ENCODE measurements at places on chromosomes 12 and 14.

- DNase-seq, result peak; percentile 22
Measured at GRCh38 chr14:81427348-81428058, 27.4 kb upstream of the STON2 start.

DNA sequence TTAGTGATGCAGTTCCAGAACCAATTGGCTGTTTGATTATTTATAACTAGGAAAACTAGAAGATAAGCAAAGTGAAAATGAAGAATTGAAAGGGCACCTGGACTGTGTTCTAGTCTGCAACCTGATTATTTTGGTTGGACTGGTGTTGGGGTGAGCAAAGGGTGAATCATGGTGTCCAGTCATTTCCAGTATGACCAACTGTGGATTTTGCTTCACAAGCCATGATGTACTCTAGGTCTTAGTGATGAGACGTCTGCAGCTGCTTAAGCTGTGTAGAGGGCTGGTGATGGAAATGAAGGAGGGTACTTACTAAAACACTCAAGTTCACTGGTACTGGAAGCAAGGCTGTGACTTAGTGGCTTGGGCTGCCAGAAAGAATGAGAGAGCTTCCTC lies 193.2 kb upstream of the FRMD6 start:
- DNase-seq, result no peak

DNA sequence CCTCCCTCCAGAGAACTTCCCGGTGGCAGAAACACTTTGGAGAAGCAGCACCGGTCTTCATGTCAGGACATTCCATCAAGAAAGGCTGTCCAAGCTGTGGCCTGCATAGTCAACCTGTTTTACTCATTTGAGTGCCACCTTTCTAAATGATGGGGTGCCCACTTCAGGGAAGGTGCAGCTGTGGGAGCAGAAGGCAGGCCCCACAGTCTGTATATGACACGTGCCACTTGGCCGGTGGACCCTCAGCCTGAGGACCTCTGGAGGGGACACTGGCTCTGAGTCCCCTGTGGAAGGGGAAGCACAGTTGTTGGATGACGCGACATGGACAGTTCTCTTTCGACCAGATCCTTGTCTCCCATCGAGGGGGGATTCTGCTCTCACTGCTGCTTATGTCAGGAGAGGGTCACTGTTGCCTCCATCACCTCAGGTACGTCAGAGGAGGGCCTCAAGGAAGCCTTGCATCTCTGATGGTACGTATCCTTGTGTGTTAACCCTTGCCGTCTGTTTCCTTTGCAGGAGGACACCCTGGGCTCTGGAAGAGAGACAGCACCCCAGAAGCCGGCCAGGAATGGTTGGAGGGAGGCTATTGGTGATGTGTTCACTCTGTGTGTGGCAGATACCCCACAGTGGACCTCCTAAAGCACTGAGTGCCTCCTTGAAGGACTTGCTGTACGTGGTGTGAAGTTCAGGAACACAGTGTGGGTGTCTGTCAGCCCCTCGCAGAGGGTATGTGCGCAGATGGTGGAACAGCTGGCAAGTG lies 132.1 kb upstream of the RTL1 start:
- DNase-seq, result peak; percentile 1

GRCh38 chr12:81078469-81079196 lies 754 bp downstream of the ACSS3 start:
- DNase-seq, result no peak

- DNase-seq, result no peak
Measured at GRCh38 chr12:83018088-83018487, 331.4 kb downstream of the TMTC2 start.

DNA sequence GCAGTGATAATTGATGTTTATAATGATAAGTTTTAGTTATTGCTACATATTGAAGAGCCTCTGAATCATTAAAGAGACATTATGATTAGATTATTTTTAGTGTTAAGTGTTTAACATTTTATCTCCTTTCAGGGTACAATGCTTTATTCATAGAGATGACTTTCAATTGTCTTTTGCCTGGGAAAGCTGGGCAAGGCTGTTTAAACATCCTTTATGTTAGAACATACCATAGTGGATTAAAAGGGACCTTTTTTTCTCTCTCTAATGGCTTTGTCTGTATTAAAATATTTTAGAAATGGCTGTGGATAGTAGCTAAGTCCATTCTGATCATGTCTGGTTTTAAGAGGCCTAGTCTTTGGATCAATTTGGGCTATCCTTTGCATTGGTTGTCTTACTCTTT lies 427.5 kb upstream of the MIS18BP1 start:
- no peak for DNase-seq

DNA sequence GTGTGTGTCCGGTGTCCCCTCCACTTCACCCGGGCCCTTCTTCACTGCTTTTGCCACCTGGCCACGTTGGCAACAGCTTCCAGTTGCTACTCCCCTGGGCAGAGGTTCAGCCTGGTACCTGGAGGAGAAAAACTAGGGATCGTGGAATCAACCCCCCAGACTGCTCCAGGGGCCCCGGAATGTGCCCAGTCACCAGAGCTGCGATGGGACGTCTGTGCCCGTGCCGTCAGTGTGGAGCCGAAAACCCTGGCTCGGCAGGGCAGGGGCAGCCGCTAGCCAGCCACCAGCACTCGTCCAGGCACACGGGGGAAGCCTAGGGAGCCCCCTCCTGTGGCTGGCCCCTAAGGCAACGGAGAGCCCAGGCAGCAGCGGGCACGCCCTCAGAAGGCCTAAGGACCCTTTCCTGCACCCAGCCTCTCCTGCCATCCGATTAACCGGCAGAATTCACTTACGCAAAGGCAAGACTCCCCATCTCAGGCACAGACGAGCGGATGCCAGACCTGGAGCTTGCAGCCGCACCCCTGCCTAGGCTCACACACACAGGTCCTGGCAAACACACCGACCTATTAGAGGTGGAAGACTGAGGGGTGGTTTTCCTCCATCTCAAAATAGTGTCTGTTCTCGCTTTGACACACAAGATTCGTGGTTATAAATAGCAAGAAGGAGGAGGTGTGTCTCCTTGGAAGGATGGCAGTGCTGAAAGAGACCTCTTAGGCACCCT lies 62.6 kb downstream of the FBXL14 start:
- no peak for DNase-seq

DNA sequence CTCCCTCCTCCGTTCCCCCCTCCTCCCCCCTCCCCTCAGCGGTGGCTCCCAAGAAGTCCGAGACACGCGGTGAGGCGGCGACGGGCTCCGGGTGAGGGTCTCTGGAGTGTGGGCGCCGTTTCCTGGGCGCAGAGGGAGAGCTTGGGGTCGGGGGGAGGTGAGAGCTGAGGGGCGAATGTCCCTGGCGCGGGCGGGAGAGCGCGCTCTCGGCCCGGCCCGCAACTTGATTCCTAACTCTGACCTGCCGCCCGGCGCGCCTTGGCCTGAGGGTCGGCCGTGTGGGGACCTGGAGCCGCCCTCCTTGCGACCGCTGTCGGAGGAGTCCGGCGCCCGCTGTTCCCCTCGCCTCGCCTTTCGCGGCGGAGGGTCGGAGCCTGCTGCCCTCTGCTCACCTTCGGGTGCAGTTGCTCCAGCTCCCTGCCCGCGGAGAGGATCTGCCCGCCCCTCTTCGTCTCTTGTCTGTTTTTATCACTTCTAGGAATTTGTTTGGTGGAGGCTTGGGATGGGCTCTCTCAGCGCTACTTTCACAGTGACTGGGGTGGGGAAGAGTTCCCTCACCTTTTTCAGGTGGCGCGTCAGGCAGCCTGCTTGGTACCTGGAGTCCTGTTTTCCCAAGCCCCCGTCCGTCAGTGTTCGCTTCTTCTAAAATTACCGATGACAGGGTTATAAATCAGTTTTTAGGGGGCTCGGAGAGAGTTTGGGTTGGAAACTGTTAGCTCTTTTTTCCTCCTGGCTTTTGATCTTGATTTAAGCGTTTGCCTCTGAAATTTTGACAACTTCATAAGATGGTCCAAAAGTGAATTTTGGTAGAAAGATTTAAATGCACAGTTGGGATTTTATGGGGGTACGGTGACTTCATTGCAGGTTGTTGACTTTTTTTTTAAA lies 495 bp downstream of the ADIPOR2 start:
- DNase-seq, result peak; percentile 41

- DNase-seq, result no peak
Measured at GRCh38 chr12:106625976-106626375, 43.2 kb downstream of the RFX4 start.

DNA sequence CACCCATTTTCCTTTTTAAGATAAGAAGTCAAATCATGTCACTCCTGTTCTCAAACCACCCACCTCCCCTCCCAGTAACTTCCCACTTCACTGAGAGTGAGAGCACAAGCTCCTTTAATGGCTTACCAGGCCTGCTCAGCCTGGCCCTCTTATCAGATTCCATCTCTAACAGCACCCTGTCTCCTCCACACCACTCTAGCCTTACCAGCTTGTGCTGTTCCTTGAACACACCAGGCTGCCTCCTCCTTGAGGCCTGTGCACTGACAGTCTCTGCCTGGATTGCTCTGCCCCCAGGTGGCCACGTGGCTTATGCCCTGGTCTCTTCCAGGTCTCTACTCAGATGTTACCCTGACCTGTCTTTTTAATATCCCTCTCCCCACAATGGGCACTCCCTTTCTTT lies 40.1 kb upstream of the EVL start:
- no peak for DNase-seq

DNA sequence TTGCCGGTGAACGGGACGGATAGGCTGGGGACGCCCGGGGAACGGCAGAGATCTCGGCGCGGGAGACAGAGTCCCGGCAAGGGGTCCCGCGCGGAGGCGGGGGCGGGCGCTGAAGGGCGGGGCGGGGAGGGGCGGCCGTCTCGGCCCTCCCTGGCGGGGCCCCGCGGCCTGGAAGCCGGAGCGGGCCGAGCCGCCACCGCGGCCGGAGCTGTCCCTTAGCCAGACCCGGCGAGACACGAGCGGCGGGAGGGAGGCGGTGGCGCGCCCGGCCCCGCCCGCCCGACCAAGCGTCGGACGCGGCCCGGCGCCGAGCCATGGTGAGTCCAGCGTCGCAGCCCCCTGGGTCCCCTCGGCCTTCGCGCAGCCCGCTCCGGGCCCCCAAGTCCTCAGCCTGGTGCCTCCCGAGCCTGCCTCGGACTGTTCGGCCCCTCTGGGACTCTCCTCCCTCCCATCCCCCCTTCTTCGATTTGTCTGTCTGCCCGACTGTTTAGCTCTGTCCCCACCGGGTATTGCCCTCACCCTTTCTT lies at the start of gene ARHGEF40:
TSS of gene ARHGEF40 (plus strand) at position 222 of the 527 bp plus-strand sequence. CDS start at position 315, 93 bp downstream.
- peak; percentile 79 for DNase-seq

- DNase-seq, result no peak
Measured at GRCh38 chr14:24894583-24895242, 155.2 kb downstream of the STXBP6 start.

GRCh38 chr12:74441872-74442271 lies 95.8 kb upstream of the ATXN7L3B start:
- no peak for DNase-seq

DNA sequence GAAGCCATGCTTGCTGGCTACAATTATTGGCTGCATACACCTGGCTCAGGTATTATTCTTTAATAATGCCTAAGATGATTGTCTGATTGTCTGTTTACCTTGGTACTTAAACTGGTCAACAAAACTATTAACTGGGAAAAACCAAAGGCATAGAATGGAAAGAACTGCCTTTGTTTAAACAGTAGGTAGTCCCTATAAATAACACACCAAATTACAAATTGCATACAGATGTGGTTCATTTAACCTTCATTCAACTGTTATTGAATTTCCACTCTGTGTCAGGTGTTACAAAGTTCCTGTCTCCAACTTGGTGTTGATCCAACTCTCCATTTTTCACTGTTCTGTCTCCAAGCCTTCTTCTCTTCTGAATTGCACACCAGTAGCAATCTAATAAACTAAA lies 79.8 kb upstream of the FSCB start:
- DNase-seq, result no peak

DNA sequence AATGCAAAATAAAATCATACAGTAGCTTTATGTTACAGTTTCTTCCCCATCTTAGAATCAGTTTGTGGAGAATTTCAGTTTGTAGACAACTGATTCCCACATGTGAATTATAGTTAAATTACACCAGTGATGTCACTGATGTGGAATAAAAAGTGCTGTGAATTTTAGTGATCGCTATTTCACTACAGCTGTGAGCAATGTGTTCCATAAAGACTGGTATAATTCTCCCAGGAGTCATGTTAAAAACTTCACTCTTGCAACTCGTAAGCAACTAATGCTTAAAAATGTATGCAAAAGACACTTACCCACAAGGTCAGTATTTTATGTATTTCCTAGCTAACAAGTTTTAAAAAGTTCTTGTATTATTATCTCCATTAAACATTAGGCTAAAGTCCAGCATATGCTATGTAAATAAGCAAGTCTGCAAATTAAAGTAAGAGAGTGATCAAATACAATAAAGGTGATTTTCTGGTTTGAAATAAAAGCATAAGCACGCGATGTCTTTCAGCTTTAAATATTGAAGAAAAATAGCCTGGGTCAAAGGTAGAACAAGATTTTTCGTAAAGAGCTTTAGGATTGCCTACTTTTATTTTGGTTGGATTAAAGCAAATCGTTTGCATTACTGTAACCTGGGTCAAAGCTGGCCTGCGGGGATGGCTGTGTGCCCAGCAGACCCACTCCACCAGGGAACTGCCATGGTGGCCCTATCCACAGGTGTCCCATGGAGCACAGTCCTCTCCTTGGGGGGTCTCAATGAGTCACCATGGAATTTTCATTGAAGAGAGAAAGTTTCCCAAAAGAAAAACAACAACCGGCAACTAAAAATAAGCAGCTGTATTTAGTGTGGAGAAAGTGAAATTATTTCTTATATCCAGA lies 12.7 kb upstream of the LRIG3 start:
- DNase-seq, result no peak

- DNase-seq, result no peak
Measured at GRCh38 chr14:30996892-30997659, 28.4 kb upstream of the AP4S1 start.

DNA sequence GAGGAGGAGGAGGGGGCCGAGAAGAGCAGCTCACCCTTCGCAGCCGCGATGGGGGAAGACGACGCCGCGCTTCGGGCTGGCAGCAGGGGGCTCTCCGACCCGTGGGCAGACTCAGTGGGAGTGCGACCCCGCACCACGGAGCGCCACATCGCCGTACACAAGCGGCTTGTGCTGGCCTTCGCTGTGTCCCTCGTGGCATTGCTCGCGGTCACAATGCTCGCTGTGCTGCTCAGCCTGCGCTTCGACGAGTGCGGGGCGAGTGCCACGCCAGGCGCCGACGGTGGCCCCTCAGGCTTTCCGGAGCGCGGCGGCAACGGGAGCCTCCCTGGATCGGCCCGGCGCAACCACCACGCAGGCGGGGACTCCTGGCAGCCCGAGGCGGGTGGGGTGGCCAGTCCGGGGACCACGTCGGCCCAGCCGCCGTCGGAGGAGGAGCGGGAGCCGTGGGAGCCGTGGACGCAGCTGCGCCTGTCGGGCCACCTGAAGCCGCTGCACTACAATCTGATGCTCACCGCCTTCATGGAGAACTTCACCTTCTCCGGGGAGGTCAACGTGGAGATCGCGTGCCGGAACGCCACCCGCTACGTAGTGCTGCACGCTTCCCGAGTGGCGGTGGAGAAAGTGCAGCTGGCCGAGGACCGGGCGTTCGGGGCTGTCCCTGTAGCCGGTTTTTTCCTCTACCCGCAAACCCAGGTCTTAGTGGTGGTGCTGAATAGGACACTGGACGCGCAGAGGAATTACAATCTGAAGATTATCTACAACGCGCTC lies 745 bp downstream of the TRHDE start:
- no peak for DNase-seq

GRCh38 chr14:77967110-77967509 lies 167.2 kb downstream of the ADCK1 start:
- DNase-seq, result no peak
